Hematopoietic multipotent progenitor cell (in vitro differentiated cells): ENCODE measurements at places on chromosomes 11 and 22. TPM values are rescaled to one million over a fixed set of nuclear protein-coding genes. Genes with fewer than 3 reads are reported as not detected.

DNA sequence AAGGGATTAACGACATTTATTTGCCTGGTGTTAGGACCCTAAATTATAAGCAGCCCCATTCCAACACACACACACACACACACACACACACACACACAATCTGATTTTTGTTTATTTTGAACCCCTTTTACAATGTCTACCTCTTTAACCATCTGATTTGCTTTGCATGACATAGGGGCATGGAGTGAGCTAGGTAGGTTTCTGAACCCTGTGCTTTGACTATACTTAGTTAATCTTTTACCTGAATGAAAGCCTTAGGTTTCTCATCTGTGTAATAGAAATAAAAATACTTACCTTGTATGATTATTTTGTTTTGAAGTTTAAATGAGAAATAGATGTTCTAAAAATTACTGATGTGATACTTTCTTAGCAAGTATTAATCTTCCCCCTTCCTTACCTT, 94.7 kb upstream of the FOLH1 start:
- DNase-seq = no peak

OR51B2 gene
- total RNA-seq = 0.27 TPM

- no peak for DNase-seq
Observed at GRCh38 chr22:49882519-49883293, 29.1 kb downstream of the ZBED4 start.

- peak; percentile 26 for DNase-seq
Observed at GRCh38 chr11:2302896-2303626, 1.2 kb downstream of the TSPAN32 start.

GRCh38 chr11:59188954-59189353, 17.0 kb downstream of the DTX4 start:
- DNase-seq = no peak

DNA sequence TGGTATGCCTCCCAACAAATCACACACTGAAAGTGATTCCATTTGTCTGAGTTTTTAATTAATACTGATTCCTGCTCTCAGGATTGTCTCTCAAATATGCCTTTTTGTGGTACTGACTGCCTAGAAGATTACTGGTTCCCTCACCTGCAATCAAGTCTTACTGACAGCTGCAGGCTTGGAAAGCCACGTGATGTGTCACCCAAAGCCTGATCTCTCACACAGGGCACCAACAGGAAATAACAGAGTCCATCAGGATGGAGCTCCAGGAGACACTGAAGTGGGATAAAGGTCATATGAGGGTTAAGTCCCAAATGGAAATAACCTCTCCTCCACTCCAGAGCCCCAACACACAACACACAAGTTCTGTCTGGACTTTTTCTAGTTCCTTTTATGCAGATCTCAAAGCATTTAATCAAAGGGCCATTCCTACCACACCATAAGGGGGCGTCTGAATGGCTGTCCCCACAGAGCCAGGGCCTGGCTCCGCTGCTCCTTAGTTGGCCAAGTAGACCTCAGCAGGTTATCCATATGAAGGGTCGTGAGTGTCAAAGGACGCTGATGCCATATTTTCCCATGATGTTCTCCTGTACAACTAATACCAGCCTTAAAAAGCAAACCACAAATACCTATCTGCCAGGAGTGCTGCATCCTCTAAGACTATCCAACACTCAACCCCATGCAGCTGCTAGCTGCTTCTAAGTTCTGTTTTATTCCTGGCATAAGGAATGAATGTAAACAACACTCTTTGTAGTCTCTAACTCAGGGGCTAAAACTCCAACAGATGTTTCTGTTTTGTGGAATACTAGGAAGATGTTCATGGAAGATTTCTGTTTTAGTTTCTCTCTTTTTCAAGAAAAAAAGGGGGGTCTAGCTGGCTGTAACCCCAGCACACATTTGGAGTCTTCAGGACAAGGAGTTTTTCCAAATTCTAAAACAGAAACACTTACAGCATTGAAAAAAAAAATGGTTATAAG, 13.0 kb downstream of the SCUBE2 start:
- no peak for DNase-seq

GNAZ gene
- 1.1 TPM for total RNA-seq

HTR3B gene
- not detected for total RNA-seq

RAB36 gene
- 1.1 TPM for total RNA-seq

DNA sequence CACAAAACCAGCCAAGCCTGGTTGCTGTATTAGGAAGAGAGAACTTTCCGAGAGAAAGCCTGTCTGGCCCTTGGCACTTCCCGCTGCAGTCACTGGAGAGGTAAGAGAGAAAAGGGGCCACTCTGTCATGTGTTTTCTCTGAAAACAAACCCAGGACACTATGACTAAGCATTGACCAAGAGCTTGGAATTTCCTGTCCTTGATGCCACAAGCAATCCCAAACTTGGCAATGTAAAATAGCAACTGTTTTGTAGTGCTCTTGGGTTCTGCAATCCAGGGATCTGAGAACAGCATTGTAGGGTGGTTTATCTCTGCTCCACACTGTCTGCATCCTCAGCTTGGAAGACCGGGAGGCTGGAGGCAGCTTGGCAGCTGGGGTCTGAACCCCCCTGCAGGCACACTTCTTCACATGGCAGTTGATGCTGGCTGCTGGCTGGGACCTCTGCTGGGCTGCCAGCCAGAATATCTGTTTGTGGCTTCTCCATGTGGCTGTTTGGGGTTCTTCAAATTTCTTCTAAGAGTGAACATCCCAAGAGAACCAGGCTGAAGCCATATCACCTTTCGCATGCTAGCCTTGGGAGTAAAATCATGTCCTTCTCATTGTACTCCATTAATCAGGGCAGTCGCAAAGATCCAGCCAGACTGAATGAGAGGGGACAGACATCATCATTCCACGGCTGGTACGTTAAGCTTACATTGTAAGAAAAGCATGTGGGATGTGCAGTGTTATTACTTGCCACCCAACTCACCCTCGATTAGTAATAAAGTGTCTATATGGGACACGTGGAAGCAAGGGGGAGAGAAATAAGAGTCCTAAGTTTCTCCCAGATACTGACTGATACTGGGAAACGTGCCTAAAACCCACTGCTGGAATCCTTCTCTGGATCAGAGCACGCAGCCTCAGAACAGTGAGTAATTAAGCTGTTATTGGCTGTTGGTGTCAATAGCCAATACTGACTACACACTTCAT, 537.4 kb upstream of the B3GAT1 start:
- DNase-seq = no peak

- no peak for DNase-seq
Observed at GRCh38 chr11:16846305-16846704, 107.9 kb downstream of the C11orf58 start.
